ENCODE measurements at places on chromosomes 3 and 15. TPM values are rescaled to one million over a fixed set of nuclear protein-coding genes. Genes with fewer than 3 reads are reported as not detected.

The SH3GL3 gene
- not detected for total RNA-seq

The STRA6 gene
- 1.0 TPM for total RNA-seq

The IL20RB gene
- total RNA-seq = 1.6 TPM

The TBC1D5 gene
- 90.1 TPM for total RNA-seq

The GPR149 gene
- not detected for total RNA-seq

The LMAN1L gene
- total RNA-seq = not detected

The SLC22A13 gene
- 0.48 TPM for total RNA-seq

The ZNF619 gene
- total RNA-seq = 4.8 TPM

- H3K36me3 ChIP-seq = peaks cover 5% of the 10 kb centered on the region
- H3K27ac ChIP-seq = peak overlapping the region; percentile 94
- no peak for DNase-seq
- H3K4me3 ChIP-seq = peak overlapping the region; percentile 85
- H3K27me3 ChIP-seq = no peaks in the 10 kb centered on the region
These were observed 1.3 kb downstream of the TCF12 start for GRCh38 chr15:56919609-56920366.

DNA sequence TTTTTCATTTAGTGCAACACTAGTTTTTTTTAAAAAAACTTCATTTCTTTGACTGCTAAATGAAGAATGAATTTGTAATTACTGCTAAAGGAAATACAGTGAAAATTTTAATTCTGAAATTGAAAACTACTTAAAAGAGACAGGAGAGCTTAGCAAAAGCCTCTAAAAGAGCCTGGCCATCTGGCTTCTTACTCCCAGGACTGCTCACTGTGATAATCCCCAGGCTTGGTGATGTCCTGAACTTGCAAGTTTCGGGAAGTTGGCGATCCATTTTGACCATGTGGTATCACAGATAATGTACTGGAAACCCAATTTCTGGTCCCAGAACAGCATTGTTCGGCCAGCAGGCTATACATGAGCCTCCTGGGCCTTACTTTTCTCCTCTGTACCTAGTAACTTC lies 292.1 kb downstream of the FGF12 start:
- no peak overlapping the region for H3K27ac ChIP-seq
- no peaks in the 10 kb centered on the region for H3K4me1 ChIP-seq
- no peak for DNase-seq
- no peaks in the 10 kb centered on the region for H3K36me3 ChIP-seq
- H3K27me3 ChIP-seq = no peaks in the 10 kb centered on the region

DNA sequence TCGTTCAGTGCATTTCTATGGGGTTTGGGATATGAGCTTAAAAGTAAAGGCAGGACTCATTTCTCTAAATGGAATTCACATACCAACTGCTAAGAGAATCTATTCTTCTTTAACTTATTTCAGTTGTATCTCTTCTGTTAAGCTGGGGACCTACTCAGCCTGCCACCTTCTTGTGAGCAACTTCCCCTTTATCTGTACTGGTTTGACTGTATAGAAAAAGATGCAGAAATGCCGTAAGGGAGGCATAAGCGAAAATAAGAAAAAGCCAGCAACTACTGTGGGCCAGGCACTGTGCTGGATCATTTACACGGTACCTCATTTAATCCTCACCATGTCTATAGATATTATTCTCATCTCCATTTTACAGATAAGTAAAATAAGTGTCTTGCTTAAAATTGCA lies 38.4 kb downstream of the RBMS3 start:
- H3K36me3 ChIP-seq = no peaks in the 10 kb centered on the region
- no peaks in the 10 kb centered on the region for H3K27me3 ChIP-seq
- no peak for DNase-seq
- peak overlapping the region; percentile 43 for H3K4me3 ChIP-seq
- H3K27ac ChIP-seq = peak overlapping the region; percentile 54
- no peaks in the 10 kb centered on the region for H3K4me1 ChIP-seq

- H3K36me3 ChIP-seq = no peaks in the 10 kb centered on the region
- no peaks in the 10 kb centered on the region for H3K27me3 ChIP-seq
- DNase-seq = peak; percentile 12
- no peak overlapping the region for H3K27ac ChIP-seq
- no peak overlapping the region for H3K4me3 ChIP-seq
- H3K4me1 ChIP-seq = no peaks in the 10 kb centered on the region
These were observed 196.4 kb downstream of the UACA start for GRCh38 chr15:70566989-70567388.

DNA sequence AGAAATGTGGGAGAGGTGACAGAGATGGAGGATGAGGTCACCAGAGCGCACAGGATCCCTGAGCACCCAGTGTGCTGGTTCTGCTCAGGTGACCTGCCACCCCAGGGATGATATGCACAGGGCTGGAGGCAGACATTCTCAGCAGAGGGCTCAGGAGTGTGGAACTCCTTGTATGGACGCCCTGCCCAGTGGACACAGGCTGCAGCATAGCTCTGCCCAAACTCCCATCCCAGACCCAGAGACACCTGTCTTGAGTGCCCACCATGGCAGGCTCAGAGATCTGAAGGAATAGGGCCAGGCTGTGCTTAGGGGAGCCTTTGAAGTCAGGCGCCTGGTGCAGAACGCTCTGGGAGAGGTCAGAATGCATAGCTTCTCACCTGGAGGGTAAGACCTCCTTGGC lies 47.3 kb downstream of the PPCDC start:
- H3K27ac ChIP-seq = no peak overlapping the region
- H3K4me3 ChIP-seq = no peak overlapping the region
- no peaks in the 10 kb centered on the region for H3K4me1 ChIP-seq

GRCh38 chr15:74784426-74785193 lies 2.7 kb downstream of the CSK start:
- H3K4me1 ChIP-seq = peaks cover 47% of the 10 kb centered on the region
- DNase-seq = no peak
- no peaks in the 10 kb centered on the region for H3K27me3 ChIP-seq
- no peaks in the 10 kb centered on the region for H3K36me3 ChIP-seq
- H3K4me3 ChIP-seq = no peak overlapping the region

- no peaks in the 10 kb centered on the region for H3K4me1 ChIP-seq
- peak overlapping the region; percentile 65 for H3K27ac ChIP-seq
- no peak for DNase-seq
These were observed 3.4 kb upstream of the TPM1 start for GRCh38 chr15:63038926-63039673.

DNA sequence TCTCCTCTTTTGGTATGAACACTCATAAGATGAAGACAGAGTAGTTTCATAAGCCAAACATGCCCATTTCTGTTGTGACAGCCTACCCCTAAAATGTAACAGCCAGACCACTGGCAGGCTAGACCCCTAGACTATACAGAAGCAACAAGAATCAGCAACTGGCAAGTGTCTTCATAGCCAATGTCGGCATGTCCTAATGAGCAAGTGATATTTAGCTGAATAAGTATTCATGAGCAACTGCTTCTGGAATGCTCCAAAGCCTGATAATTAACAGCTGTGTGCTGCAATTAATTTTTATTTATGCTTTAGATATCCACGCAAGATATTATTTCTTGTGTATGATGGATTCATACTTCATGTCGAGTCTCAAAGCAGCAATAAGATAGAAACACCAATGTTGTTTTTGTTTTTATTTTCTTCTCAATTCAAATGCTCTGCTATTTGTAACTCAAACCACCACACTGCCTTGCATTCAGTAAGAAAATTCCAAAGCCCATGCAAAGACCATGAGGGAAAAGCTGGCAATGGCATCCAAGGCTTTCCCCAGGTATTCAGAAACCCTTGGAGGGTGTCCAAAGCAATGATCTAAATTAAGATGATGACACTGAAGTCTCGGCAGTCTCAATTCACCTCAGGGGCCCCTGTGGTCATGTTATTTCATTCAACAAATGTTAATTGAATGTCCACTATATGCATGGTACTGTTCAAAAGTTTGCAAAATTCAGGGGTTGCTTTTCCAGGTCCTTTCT lies 167.7 kb upstream of the NECTIN3 start:
- H3K4me3 ChIP-seq = no peak overlapping the region
- no peaks in the 10 kb centered on the region for H3K27me3 ChIP-seq
- no peak for DNase-seq
- H3K36me3 ChIP-seq = no peaks in the 10 kb centered on the region
- H3K27ac ChIP-seq = no peak overlapping the region

DNA sequence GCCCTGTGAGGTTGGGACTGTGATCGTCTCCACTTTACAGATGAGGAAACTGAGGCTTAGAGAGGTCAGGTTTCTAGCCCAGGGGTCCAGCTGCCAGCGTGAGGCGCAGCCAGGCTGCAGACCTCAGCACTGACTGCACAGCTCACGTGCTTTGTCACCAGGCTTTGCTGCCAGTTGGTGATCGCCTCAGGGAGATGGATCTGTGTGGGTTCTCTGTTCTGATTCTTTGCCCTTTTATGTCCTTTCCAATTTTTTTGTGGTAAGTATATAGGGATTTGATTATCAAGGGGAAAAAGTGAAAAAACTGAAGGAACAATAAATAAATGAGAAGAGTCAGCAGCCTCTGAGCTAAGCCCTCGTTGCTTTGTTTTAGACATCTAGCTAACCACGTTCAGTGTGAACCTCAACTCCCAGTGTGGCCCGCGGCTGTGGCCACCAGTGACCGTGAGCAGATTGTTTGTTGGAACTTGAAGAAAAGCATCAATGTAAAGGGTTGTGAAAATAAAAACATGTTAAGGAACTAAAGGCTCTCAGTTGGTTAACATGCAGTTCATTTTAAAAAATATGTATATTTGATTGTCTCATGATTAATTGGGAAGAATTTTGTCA lies 117.6 kb downstream of the PDE8A start:
- H3K27me3 ChIP-seq = no peaks in the 10 kb centered on the region
- no peak overlapping the region for H3K4me3 ChIP-seq
- no peak overlapping the region for H3K27ac ChIP-seq
- H3K36me3 ChIP-seq = no peaks in the 10 kb centered on the region

GRCh38 chr15:90062973-90063769 lies 39.1 kb downstream of the IDH2 start:
- H3K27me3 ChIP-seq = no peaks in the 10 kb centered on the region
- peak; percentile 39 for DNase-seq
- no peak overlapping the region for H3K4me3 ChIP-seq
- peak overlapping the region; percentile 89 for H3K27ac ChIP-seq

GRCh38 chr3:151216641-151217607 lies 13.9 kb upstream of the GPR171 start:
- H3K36me3 ChIP-seq = no peaks in the 10 kb centered on the region
- H3K27me3 ChIP-seq = no peaks in the 10 kb centered on the region
- H3K27ac ChIP-seq = no peak overlapping the region

DNA sequence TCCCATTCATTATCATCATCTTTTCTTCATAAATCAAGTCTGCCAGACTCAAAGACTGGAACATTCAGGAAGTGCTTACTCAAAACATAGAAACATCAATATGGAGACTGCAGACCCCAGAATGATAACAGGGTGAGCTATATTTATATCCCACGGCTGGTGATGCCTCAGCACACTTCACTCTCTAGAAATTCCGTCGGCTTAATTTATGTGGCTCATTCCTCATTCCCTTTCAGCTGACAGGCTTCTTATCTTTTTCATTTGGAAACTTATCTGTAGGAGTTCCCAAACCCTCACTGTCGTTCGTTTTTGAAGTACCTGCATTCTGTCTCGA lies 45.5 kb downstream of the RFTN1 start:
- no peak overlapping the region for H3K27ac ChIP-seq
- no peak overlapping the region for H3K4me3 ChIP-seq
- H3K36me3 ChIP-seq = no peaks in the 10 kb centered on the region
- no peaks in the 10 kb centered on the region for H3K4me1 ChIP-seq

GRCh38 chr3:60463685-60464084 lies 787.6 kb downstream of the FHIT start:
- H3K36me3 ChIP-seq = no peaks in the 10 kb centered on the region
- no peak overlapping the region for H3K27ac ChIP-seq
- H3K27me3 ChIP-seq = no peaks in the 10 kb centered on the region
- H3K4me3 ChIP-seq = no peak overlapping the region
- no peak for DNase-seq

DNA sequence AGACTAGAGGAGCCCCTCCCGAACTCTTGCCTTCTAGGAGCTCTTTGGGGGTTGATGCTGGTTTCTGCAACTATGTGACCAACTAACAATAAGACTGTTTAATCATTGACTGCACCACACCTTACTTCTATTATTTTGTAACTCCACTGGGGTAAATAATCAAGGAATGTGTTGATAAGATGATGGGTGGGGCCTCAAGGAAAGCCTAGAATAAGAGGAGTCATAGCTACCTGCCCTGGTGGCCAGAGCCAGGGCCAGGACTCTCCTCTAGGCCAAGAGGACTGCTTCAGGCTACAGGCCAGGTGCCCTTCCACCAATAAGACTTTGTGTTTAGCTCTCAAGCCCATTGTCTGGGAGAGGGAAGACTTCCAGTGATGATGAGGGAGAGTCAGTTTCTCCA lies 41.2 kb upstream of the PIAS1 start:
- H3K27ac ChIP-seq = no peak overlapping the region
- no peaks in the 10 kb centered on the region for H3K4me1 ChIP-seq
- H3K27me3 ChIP-seq = no peaks in the 10 kb centered on the region
- no peak for DNase-seq

DNA sequence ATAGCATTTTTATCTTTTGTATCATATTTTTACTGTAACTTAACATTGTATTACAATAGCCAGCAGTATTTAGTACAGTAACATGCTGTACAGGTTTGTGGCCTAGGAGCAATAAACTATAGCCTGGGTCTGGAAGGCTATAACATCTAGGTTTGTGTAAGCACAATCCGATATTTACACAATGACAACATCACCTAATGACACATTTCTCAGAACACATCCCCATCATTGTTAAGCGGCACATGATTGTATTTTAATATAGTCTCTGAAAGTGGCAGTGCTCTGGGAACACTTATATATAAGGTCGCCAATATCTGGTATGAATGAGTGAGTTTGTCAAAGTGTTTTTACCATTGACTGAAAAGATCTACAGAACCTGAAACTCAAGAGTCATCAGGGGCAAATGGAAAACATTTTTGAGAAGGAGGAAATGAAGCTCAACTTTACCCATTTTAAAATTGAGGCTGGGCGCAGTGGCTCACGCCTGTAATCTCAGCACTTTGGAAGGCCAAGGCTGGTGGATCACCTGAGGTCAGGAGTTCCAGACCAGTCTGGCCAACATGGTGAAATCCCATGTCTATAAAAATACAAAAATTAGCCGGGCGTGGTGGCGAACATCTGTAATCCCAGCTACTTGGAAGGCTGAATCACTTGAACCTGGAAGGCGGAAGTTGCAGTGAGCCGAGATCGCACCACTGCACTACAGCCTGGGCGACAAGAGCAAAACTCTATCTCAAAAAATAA lies 38.8 kb upstream of the TNFSF10 start:
- no peak overlapping the region for H3K4me3 ChIP-seq
- peak overlapping the region; percentile 94 for H3K27ac ChIP-seq
- no peaks in the 10 kb centered on the region for H3K27me3 ChIP-seq
- DNase-seq = no peak
- peaks cover 20% of the 10 kb centered on the region for H3K4me1 ChIP-seq

- DNase-seq = no peak
- H3K4me1 ChIP-seq = no peaks in the 10 kb centered on the region
- no peak overlapping the region for H3K4me3 ChIP-seq
- no peaks in the 10 kb centered on the region for H3K27me3 ChIP-seq
- no peak overlapping the region for H3K27ac ChIP-seq
These were observed 222.6 kb downstream of the BBX start for GRCh38 chr3:107745354-107745753.

- no peak overlapping the region for H3K4me3 ChIP-seq
- H3K4me1 ChIP-seq = no peaks in the 10 kb centered on the region
- H3K27ac ChIP-seq = no peak overlapping the region
- H3K36me3 ChIP-seq = no peaks in the 10 kb centered on the region
- no peak for DNase-seq
These were observed 25.2 kb downstream of the OXNAD1 start for GRCh38 chr3:16290007-16290826.

Measured in breast epithelium (tissue), 4 donors.